ENCODE measurements at places on chromosomes 3 and 15. TPM values are rescaled to one million over a fixed set of nuclear protein-coding genes. Genes with fewer than 3 reads are reported as not detected.

The SSUH2 gene
- total RNA-seq, result 0.88 TPM

The ACTL6A gene
- 46.2 TPM for total RNA-seq

The XCR1 gene
- total RNA-seq, result not detected

The RAMAC gene
- 26.8 TPM for total RNA-seq

The GOLIM4 gene
- 61.8 TPM for total RNA-seq

The IL16 gene
- total RNA-seq, result 4.3 TPM

The TBC1D5 gene
- total RNA-seq, result 135 TPM

The IGSF10 gene
- total RNA-seq, result 13.1 TPM
